NCI-H446 (cell line): ENCODE measurements at places on chromosomes 6 and 20.

DNA sequence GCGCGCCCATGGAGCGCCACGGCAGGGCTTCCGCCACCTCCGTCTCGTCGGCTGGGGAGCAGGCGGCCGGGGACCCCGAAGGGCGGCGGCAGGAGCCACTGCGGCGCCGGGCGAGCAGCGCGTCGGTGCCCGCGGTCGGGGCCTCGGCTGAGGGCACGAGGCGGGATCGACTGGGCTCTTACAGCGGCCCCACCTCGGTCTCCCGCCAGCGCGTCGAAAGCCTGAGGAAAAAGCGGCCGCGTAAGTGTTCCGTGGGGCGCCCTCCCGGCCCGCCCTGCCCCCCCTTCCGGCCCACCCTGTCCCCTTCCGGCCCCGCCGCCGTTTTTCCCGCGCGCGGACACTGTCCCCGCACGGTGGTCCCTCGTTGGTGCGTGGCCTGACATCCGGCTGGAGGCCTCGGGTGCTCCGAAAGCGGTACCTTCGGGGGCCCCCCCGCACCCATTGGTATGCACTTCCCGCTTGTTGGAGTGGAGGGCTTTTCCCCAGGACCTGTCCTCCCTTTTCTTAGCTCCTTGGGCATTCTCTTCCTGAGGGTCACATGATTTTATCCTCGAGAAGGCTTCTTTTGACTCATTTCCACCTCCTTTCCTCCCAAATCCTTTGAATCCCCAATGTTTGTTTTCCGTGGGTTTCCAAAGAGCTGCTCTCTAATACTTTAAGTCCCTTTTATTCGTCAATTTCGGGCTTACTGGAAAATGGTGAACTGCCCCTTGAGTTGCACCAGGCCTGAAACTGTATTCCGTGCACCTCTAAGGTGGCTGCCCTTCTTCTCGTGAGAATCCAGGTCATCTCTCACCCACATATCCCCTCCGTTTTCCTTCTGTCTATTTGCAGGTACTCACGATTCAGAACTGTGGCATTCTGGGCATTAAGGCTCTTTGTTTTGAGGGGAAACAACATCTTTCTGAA is 556 bp downstream of the PANK2 start:
- DNase-seq: peak; percentile 4

DNA sequence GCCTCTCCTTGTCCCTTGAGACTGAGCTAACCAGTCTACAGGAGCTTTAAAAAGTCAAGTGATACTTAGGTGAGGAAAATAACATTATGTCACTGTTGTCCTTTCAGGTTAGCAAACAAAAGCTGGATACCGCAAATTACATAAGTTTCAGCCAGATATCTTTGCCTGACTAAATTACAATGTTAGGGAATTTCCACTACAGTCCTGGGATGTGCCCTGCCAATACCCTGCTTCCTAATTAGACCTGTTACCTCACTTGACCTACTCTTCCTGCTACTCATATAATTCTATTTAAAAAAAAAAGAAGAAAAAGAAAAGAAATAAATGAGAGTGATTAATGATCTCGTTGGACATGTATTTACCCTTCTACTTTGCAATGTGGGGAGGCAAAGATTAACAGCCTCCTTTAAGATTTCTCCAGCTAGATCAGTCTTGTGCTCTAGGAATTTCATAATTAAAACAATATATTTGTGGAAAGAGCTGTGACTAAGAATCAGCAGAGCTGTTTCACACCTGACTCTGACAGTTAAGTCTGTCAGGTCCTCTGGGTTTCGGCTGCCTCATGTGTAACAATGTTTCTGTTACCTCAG is 318.9 kb downstream of the HDGFL1 start:
- DNase-seq: no peak

GRCh38 chr20:3751675-3752385 is 15.7 kb downstream of the ADISSP start:
- DNase-seq: no peak

DNA sequence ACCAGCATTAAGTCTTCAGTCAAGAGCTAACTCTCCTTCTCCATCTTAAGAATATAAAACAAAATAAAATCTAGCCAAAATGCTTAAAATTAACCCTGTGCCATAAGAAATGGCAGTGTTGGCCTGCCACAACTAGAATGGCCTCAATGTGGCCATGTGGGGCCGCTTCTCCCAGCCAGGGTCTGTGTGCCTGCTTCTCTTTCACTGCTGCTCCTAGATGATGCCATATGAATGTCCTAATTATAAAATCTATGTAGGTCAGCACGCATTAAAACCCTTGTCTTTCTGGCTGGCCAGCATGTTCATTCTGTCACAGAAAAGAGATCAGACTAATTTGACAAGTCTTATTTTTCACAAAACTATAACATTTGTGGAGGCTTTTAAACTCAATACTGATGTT is 102.6 kb downstream of the C6orf118 start:
- DNase-seq: no peak

DNA sequence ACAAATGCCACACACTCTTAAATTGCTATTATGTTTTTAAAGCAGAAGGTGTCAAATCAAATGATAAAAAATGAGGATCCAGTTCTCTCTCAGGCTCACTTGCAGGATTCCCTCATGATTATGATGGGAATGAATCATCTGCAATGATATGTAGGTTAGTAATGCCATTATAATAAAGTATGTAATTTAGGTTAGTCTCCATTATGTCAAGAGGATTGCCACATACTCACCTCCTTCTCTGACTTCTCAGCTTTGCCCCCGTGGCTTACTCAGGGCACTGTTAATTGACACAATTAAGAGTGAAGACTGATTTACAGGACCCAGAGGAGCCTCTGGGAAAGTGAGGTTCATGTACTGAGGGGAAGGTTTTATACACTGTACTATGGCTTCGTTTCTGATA is 591.7 kb upstream of the NRSN1 start:
- no peak for DNase-seq

DNA sequence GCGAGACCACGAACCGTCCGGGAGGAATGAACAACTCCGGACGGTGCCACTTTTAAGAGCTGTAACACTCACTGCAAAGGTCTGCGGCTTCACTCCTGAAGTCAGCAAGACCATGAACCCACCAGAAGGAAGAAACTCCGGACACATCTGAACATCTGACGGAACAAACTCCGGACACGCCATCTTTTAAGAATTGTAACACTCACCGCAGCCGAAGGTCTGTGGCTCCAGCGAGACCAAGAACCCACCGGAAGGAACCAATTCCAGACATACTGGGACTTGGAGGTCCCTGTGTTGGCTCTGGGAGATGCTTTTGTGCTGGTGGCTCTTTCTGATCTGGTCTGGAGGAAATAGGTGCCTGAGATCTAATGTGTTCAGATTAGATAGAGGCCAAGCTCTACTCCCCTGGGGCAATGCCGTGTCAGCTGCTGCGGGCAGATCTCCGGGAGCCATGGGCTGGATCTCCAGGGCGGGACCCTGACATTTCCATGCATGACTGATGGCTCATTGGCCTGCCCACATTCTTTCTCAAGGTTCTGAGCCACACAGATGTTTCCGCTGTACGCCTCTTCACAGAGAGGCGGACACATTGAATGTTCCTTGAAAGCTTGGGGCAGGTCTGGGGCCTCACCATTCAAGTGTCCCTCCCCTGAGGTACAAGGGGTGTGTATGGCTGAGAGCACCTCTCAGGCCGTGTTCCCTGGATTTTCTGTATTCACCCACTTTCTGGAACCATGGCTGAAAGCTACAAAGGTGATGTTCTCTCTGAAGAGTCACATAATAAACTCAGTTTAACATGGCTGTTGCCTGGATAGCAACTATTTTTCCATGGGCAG is 29.3 kb downstream of the GMPR start:
- DNase-seq: no peak

GRCh38 chr20:46174469-46175126 is 56.5 kb downstream of the CD40 start:
- DNase-seq: no peak
